Activated CD4-positive, CD25-positive, alpha-beta regulatory T cell (primary cell): ENCODE measurements at places on chromosomes 7 and 10.

- DNase-seq = no peak
Observed at GRCh38 chr10:119441151-119441821, 101.2 kb downstream of the RGS10 start.

DNA sequence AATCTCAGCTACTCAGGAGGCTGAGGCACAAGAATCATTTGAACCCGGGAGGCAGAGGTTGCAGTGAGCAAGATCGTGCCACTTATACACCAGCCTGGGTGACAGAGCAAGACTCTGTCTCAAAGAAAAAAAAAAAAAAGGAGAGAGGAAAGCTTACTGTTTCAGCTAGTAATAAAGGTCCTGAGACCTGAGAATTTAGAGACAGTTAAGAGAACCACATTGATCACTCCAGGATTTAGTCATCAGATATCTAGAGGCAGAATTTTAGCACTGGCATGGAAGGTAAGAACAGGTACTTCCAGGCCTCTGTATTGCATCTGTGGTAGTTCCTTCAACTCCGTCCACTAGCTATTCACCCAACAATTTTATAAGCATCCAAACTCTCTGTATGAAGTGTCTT, 7.8 kb downstream of the COG5 start:
- no peak for DNase-seq

DNA sequence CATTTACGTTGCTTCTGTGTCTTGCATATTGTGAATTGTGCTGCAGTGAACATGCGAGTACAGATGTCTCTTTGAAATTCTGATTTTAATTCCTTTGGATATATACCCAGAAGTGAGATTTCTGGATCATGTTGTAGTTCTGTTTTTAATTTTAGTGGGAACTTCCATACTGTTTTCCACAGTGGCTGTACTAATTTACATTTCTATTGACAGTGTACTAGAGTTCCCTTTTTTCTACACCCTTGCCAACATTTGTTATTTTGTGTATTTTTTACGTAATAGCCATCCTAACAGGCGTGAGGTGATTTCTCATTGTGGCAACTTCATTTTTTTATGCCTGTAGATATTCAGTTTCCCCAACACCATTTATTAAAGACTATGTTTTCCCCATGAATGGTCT, 144.7 kb upstream of the INHBA start:
- no peak for DNase-seq

GRCh38 chr10:49187950-49188761, at the start of gene TMEM273:
TMEM273 (minus strand) TSS chr10:49188391; CDS start chr10:49188336, 55 bp downstream.
- no peak for DNase-seq

GRCh38 chr10:125661941-125662515, 20.9 kb downstream of the TEX36 start:
- DNase-seq = no peak

DNA sequence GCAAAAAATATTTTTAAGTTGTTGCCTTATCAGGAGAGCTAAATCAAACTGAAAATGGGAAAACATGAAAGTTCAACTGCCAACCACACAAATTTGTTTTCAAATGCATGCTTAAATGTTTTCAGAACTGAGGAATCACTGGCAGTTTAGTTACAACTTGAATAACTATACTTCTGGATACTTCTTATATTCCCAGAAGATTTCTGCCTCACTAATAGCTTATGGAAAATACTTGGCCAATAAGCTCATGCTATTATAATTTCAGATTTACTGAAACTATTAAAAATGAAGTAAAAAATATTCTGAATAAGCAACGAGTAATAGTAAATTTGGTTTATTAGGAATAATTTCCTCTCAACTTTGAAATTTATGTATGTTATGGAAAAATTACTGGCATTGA, 222.2 kb downstream of the CDK14 start:
- DNase-seq = no peak

GRCh38 chr10:74083304-74083703, 67.3 kb downstream of the AP3M1 start:
- no peak for DNase-seq

GRCh38 chr7:135392701-135393100, 117.2 kb downstream of the CNOT4 start:
- DNase-seq = no peak

DNA sequence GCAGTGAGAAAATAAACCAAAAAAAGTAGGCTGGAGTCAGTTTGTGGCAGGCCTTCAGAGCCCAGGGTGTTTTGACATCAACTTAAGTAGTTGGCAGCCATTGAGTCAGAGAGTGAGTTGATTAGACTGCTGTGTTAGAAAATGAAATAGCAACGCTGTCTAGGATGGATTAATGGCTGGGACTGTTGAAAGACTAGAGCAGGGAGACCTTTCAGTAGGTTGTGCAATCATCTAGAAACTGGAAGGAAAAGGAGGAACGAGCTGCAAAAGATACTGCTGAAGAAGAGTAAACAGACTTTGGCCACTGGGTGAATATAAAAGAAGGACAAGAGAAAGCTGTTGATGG, 28.6 kb upstream of the TRIL start:
- no peak for DNase-seq
